ENCODE measurements at places on chromosomes 16 and 17.

DNA sequence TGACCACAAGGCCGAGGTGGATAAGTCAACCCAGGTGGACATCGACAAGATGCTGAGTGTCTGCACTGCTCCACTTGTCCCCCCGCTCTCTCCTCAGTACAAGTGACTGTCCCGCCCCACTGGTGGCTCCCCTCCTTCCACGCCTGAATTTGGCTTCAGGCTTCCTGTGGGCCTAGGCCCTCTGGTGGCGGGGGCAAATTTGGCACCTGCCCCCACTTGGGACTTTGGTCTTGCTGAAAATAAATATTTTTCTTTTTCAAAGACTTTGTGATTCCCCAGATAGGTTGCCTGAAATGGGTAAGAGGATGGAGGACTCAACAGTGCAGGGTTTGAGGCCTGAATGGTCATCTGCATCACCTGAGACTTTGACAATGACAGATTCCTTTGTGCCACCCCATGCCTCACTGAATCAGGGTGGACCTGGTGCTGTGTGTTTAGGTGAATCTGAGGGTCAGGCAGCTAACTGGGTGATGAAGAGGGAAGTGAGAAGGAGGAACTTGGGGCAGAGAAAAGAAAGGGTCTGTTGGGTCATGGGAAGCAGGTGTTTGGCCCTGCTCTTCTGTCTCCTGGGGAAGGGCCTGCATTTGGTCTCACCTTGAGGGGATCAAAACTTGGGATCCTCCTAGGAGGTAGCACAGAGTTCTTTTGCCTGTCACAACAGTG is 2.0 kb downstream of the C16orf86 start:
- no peak for ATAC-seq
- no peaks in the 10 kb centered on the region for H3K27me3 ChIP-seq
- peaks cover 14% of the 10 kb centered on the region for H3K4me1 ChIP-seq
- no peak overlapping the region for H3K4me3 ChIP-seq
- H3K36me3 ChIP-seq, result no peaks in the 10 kb centered on the region

DNA sequence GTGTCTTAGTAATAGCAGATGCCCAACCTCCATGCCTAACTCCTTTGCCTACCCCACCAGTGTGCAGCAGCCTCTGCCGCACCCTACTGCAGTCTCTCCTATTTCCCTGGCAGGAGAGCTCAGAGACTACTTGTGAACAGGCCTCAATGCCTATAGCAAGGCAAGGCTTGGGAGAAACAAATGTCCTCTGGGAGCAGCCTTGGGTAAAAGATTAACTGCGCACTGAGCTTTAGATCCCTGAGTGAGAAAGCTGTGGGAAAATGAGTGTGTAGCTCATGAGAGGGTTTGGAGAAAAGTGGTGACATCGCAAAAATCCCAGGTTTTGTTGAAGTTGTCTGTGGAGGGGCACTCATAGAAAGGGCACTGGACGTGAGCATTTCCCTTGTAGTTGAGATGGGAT is 335.8 kb downstream of the WWOX start:
- H3K4me1 ChIP-seq, result peaks cover 4% of the 10 kb centered on the region
- ATAC-seq, result no peak

GRCh38 chr17:82094931-82095776 is 2.9 kb downstream of the FASN start:
- H3K27me3 ChIP-seq, result no peaks in the 10 kb centered on the region
- peak overlapping the region; percentile 66 for H3K4me3 ChIP-seq
- ATAC-seq, result no peak

DNA sequence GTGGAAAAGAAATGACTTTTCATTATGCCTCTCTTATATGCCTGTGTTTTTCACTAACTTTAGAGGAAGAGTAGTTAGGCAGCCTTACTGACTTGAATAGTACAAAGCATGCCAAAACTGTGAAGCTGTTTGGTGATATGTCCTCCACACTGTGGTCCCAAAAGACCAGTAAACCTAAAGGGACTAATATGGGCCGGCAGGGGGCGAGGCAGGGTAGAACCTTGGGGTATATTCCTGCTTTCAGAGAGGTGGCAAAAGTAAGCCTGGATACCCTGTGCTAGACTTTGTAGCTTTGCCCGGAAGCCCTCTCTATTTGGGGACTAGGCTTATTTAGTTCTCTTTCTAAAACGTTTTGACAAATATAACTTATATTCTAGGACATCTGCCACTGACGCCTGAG is 36.5 kb upstream of the VWA3A start:
- peak; percentile 34 for ATAC-seq
- H3K27me3 ChIP-seq, result no peaks in the 10 kb centered on the region
- peaks cover 27% of the 10 kb centered on the region for H3K4me1 ChIP-seq

GRCh38 chr16:66846831-66847230 is 2.6 kb downstream of the CA7 start:
- H3K4me3 ChIP-seq, result no peak overlapping the region
- no peak overlapping the region for H3K27ac ChIP-seq
- no peak for ATAC-seq
- H3K27me3 ChIP-seq, result peaks cover 34% of the 10 kb centered on the region
- H3K36me3 ChIP-seq, result no peaks in the 10 kb centered on the region
- H3K4me1 ChIP-seq, result no peaks in the 10 kb centered on the region

DNA sequence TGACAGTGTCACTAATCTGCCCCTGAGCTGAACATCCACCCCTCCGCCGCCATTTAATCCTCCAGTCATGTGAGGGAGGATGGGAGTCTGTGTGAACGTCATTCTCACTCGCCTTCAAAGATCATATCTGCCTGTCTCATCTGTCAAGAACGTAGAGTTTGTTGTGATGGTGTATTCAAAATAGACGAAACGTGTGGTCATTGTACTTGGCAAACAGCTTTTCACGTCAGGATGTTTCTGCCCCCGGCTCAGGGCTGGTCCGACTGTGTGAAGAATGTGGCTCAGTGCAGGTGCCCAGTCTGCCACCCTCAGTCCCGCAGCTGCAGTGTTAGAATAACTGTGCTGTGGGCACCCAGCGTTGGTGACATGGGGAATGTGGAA is 148.0 kb downstream of the KCNJ12 start:
- peaks cover 3% of the 10 kb centered on the region for H3K27me3 ChIP-seq
- ATAC-seq, result no peak
- no peaks in the 10 kb centered on the region for H3K36me3 ChIP-seq
- H3K4me1 ChIP-seq, result no peaks in the 10 kb centered on the region
- no peak overlapping the region for H3K4me3 ChIP-seq
- H3K27ac ChIP-seq, result no peak overlapping the region

- H3K27ac ChIP-seq, result no peak overlapping the region
- no peaks in the 10 kb centered on the region for H3K27me3 ChIP-seq
- no peak for ATAC-seq
- no peak overlapping the region for H3K4me3 ChIP-seq
Observed at GRCh38 chr16:83814659-83814985, 6.8 kb downstream of the HSBP1 start.

GRCh38 chr17:77566566-77567138 is 391.9 kb upstream of the TNRC6C start:
- H3K36me3 ChIP-seq, result no peaks in the 10 kb centered on the region
- H3K4me3 ChIP-seq, result no peak overlapping the region
- no peak for ATAC-seq
- peaks cover 3% of the 10 kb centered on the region for H3K27me3 ChIP-seq

- peak overlapping the region; percentile 23 for H3K4me3 ChIP-seq
- H3K36me3 ChIP-seq, result peaks cover 97% of the 10 kb centered on the region
- H3K27me3 ChIP-seq, result no peaks in the 10 kb centered on the region
- H3K4me1 ChIP-seq, result peaks cover 27% of the 10 kb centered on the region
- ATAC-seq, result peak; percentile 11
Observed at GRCh38 chr17:80931421-80932265, 60.0 kb upstream of the CHMP6 start.

DNA sequence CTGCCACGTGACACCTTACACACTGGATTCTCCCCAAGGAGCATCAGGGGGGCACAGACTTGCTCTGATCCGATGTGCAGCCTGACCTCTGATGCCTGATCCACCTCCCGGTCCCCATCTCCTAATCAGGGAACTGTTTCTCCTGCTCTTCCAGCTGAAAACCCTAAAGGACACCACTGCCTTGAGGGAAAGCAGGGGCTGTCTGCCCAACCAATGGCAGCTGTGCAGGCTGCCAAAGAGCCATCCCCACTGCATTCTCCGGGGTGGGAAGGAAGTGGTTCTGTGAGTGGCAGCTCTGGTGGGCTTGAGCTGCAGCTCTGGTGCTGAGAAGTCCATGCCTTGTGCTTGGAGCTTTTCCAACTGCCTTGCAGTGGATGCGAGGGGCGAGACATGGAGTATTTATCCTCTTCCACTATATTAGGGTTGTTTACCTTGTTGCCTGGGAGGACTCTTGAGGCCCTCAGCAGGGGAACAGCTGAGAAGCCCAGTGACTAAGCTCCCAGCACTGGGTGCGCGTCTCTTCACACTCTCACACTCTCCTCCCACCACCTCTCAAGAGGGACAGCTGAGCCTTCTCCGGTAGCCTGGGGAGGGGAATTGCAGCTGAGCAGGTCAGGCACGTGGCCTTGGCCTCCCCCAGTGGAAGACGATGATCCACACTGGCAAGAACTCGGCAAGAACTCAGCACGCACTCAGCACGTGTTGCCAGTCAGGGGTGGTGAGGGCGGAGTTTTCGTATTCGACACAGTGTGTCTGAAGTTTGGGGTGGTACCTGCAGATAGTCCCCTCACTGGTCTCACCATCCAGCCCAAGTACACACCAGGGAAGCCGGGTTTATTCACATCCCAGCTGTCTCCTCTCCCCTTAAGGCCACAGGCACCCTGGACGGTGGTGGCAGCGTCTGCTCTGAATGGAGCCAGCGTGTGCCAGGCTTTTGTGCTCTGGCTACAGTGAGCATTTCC is 21.1 kb upstream of the SPATA32 start:
- no peak for ATAC-seq
- H3K27me3 ChIP-seq, result no peaks in the 10 kb centered on the region
- H3K4me1 ChIP-seq, result peaks cover 10% of the 10 kb centered on the region
- H3K4me3 ChIP-seq, result no peak overlapping the region

- H3K27me3 ChIP-seq, result no peaks in the 10 kb centered on the region
- H3K27ac ChIP-seq, result peak overlapping the region; percentile 10
- H3K4me1 ChIP-seq, result peaks cover 8% of the 10 kb centered on the region
- H3K4me3 ChIP-seq, result no peak overlapping the region
- no peak for ATAC-seq
Observed at GRCh38 chr17:50972577-50972976, 106.4 kb upstream of the TOB1 start.

DNA sequence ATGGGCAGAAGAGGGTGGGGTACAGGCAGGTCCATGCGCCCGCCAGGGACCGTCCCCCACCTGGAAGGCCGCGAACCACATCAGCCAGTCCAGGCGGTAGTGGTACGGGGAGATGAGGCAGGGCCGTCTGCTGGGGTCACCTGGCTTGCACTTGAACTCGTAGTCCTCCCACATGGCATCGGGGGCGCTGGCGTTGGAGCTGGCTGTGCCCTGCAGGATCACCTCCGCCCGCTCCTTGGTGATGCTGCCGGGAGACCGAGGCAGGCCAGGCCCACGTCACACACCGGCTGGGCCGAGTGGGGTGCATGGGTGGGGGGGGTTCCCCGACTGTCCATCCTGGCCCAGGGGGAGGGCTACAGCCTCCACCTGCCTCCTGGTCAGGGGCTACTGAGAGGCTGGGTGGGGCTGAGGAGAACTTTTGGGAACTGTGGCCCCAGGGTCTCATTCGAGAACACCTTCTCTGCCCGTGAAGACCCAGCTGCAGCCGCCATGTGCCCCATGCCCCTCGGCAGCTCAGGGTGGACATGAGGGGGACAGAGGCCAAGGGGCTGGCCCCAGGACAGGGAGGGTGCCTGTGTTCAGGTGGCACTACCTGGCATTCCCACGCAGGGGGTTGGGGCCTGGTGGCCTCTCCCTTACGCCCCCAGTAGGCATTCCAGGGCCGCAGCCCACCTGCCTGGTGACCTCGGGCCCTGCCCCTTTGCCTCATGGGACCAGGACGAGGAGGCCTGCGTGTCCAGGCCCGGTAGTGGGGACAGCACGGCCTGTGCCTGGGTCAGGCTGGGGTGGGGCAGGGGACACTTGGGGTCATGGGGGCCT is 69.5 kb upstream of the GNG13 start:
- no peak overlapping the region for H3K27ac ChIP-seq
- H3K4me1 ChIP-seq, result no peaks in the 10 kb centered on the region
- H3K36me3 ChIP-seq, result no peaks in the 10 kb centered on the region
- no peak overlapping the region for H3K4me3 ChIP-seq
